ENCODE measurements at places on chromosomes 4 and X.

DNA sequence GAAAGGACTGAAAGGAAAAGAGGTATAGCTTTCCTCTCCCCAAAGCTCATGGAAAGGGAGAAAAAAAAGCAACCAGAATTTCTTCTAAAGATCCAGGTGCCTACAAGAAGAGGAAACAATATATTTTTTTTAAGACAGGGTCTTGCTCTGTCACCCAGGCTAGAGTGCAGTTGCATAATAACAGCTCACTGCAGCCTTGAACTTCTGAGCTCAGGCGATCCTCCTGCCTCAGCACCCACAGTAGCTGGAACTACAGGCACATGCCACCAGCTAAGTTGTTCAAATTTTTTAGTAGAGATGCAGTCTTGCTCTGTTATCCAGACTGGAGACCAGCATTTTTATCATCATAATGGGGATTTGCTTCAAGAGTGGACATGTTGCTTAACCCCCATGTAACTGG is 30.5 kb upstream of the BBS12 start:
- DNase-seq = no peak

GRCh38 chr4:139822391-139822790 is 156.8 kb downstream of the MGST2 start:
- DNase-seq = no peak

GRCh38 chr4:66564901-66565651 is 894.8 kb upstream of the EPHA5 start:
- no peak for DNase-seq

- DNase-seq = no peak
Observed at GRCh38 chr4:123438031-123438430, 41.4 kb downstream of the SPRY1 start.

DNA sequence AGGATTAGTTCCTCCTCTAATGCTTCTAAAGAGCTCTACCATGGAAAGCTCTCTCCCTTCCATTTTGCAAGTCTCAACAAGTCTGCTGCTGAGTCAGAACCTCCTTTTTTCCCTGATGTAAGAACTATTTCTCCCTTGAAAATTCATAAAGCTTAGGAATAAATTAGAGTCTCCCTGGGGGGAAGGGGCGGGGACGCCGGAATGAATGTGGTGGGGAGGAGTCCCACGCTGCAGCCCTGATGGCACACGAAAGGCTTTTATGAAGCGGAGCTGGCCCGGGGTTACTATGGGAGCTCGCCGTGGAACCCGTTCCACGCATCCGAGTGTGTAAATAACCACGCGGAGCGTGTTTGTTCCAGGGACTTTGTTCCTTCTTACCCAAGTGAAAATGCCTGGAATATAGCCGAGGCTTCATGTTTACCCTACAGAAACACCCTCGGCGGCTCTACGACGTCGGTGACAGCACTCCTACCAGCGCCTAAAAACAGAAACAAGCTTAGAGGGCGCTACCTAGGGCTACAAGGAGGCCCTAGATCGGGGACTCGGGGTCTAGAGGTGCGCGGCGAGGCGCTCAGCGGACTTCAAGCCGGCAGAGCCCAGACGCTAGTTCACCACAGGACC is 923 bp upstream of the CPEB2 start:
- peak; percentile 60 for DNase-seq
